ENCODE measurements at places on chromosomes 1 and 21. TPM values are rescaled to one million over a fixed set of nuclear protein-coding genes. Genes with fewer than 3 reads are reported as not detected.

KAZN gene
- total RNA-seq = 2.8 TPM

PSMB4 gene
- total RNA-seq = 329 TPM

KIF2C gene
- total RNA-seq = 26.4 TPM

SCP2 gene
- total RNA-seq = 86.1 TPM

CELA2A gene
- total RNA-seq = not detected
